ENCODE measurements at places on chromosomes 3 and 15. TPM values are rescaled to one million over a fixed set of nuclear protein-coding genes. Genes with fewer than 3 reads are reported as not detected.

GRCh38 chr3:39521456-39521855 is 54.0 kb downstream of the MOBP start:
- DNase-seq: no peak

- no peak for DNase-seq
Observed at GRCh38 chr3:180324791-180325190, 277.2 kb upstream of the TTC14 start.

DNA sequence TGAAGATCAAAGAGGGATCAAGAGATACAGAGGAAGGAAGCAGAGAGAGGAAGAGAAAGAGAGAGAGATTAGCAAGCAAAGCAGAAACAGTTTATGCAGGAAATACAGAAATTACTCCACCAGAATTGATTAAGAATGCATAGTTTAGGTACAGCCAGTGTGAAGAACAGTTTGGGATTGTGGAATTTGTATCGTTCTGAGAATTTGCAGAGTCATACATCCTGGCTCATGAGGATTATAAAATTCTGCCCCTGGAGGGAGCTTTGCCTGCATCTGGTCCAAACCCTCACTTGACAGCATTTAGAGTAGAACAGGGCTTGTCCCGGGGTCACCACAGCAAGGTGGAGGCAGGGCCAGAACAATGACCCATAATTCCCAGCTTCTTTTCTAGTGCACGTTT is 44.1 kb downstream of the MASP1 start:
- no peak for DNase-seq

DNA sequence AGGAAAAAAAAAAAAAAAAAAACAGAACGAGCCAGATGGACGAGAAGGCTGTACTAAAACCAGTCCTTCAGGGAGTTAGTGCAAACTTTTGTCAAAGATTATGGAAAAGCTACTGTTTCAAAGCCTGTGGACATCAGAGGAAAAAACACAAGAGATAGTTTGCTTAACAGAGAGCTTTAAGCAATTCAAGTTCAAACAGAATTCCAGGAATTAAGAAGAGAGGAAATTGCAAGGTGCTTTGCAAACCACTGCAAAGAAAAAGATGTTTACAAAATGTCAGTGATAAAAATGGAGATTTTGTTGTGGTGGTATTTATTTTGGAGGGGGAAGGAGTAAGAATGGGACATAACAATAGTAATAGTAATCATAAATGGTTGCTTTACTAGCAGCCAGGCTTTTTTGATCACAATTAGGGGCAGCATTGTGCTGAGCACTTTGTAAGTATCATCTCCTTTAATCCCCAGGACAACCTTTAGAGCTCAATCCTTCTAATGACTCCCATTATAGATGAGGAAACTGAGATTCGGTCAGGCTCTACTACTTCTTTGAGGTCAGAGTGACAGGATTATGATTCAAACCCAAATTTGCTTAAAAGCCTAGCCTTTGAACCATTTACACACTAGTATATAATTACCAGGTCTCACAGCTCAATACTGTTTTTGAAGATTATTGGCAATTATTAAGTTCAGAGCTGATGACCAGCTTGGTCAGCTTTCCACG is 22.4 kb upstream of the ARHGEF3 start:
- no peak for DNase-seq

DNA sequence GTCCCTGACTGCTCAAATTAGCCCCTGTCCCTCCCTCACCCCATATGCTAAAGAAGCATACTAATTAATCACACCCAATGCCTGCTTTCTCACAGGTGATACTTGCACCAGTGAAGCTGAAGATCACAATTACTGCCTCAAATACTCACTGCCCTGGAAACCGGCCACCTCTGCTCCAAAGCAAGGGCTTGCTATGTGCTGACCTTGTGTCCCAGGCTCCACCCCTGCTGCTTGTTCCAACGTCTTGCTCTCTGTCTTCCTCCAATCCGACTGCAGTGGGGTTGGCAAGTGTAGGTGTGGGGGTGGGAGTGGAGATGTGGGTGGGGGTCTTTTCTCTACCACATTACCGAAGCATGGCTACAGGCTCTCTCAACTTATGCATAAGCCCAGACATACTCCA is 55.7 kb upstream of the PSMD6 start:
- DNase-seq: no peak

DNA sequence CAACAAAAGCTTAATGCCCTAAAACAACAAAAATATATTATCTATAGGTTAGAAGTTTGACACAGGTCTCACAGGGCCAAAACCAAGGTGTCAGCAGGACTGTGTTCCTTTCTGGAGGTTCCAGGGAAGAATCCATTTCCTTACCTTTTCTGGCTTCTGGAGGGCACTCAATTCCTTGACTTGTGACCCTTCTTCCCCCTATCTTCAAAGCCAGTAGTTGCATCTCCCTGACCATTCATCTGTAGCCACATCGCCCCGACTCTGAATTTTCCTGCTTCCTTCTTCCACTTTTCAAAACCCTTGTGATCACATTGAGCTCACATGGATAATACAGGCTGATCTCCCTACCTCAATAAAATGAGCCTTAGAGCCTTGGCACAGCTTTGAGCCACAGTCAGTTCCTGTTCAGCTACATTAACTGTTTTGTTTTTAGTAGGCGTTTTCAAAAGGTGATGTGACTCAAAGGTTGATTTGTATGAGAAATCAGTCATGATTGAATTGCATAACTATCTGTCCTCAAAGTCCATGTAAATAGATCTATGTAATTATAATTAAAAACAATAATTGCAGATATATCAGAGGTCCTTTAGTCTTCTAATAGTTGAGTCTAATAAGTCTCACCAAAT is 12.4 kb downstream of the PFN2 start:
- DNase-seq: no peak

GRCh38 chr15:44261007-44261706 is 27.4 kb upstream of the GOLM2 start:
- DNase-seq: no peak

DNA sequence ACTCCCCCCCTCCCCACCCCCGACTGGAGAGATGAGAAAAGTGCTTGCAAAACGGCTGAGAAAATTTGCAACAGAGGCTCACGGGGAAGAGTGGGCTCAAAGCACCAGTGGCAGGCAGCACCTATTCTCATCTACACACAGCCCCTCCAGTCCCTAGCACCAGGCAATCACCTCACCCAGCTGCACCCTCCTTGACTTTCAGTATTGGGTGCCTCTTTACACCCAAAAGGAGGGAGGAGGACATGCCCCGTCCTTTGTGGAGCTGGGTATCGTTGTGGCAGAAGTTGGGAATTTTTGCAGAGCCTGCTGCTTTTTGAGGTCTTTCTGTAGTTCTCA is 182.8 kb upstream of the TOPAZ1 start:
- DNase-seq: no peak

DNA sequence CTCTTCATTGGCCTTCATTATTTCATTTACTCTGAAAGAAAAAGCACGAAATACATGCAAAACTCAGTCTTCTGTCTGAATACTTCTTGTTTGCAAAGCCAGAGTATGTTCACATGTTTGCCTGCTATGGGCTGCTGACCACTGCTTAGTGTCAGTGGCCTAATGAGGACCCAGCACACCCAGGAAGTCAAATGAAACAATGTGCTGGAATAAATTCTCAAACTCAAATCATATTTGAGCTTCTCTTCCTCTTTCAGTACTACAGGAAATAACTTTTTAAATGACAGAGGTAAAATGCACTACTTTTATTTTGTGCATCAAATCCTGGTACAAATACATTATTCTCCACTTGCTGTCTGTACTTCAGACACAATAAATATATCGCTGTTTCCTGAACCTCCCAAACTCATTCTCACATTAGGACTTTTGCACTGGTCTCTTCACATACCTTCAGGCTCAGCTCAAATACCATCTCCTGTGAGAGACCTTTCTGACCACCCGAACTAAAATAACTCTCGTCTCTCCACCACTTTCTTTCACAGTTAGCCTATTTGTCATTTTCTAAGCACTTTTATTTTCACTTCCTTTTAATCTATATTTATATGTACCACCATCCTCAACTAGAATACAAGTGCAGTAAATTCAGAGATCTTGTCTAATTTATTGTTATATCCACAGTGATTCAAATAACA is 176.8 kb downstream of the TUSC7 start:
- no peak for DNase-seq

DNA sequence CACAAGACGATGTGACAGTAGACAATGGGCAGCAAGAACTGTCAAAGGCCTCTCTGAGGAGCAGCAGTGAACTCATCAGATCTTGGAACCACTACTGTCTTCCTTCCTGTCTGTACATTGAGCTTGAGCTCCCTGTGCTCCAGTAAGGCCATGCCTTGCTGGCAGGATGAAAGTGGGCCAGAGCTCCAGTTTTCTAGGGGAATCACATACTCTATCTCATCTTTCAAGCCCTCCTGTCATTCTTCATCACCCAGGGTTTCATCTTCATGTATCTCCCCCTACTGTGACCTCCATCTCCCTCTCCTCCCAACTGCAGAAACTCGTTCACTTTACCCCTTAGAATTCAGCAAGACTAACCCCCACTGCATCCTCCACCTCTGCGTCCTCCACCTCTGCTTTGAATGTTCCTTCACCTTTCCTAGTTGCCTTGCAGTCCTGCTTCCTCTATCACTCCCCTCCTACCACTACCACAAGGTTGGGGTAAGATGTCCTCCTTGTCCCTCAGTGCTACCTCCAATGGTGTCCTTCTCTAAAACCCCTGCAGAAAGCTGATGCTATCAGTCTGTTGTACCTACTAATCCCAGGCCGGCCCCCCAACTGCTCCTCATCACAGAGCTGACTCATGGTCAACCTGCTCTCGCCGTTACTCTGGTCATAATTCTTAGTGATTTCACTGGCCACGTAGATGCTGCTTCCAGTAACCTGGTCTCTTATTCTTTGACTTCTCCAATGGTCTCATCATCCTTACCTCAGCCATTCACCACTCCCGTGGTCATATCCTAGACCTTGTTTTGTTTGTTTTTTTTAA is 22.3 kb downstream of the NKIRAS1 start:
- no peak for DNase-seq

DNA sequence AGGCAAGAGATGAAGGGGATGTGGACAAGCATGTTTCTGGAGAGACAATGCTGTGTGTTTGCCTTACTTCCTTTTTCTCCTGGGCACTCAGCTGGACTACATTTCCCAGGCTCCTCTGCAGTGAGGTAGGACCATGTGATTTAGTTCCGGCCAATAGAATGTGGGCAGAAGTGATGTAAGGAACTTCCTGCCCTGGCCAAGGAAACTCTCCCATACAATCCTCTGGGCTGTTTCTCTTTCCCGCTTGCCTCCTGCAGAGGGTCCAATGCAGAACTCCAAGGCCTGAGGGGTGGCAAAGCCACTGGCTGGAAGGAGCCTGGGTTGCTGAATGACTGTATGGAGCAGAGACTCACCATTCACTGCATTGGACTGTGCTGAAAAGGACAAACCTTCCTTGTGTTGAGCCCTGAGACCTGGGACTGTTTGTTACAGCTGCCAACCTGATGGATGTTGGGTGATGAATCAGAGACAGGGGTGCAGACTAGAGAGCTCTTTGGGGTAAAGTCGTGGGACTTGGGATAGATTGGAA is 82.7 kb upstream of the SLC6A6 start:
- DNase-seq: peak; percentile 18

DNA sequence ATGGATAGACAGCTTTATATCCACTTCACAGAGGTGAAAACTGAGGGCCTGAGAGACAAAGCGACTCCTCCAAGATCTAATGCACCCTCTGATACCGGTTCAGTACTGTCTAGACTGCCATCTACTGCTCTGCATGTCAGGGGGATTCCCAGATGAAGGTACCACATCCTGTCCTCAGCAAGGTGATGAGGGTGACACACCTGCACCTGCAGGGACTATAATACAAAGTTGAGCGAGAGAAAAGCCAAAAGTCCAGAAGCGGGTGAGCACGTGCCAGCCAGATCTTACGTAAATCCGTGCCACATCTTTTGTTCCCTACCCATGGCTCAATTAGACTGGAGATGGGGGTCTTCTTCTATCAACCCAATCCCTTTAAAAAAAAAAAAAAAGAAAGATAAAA is 32.4 kb upstream of the HES1 start:
- DNase-seq: no peak

- DNase-seq: no peak
Observed at GRCh38 chr15:33168444-33168843, 26.1 kb downstream of the FMN1 start.

- DNase-seq: no peak
Observed at GRCh38 chr3:76039431-76039830, 254.1 kb upstream of the ZNF717 start.

DNA sequence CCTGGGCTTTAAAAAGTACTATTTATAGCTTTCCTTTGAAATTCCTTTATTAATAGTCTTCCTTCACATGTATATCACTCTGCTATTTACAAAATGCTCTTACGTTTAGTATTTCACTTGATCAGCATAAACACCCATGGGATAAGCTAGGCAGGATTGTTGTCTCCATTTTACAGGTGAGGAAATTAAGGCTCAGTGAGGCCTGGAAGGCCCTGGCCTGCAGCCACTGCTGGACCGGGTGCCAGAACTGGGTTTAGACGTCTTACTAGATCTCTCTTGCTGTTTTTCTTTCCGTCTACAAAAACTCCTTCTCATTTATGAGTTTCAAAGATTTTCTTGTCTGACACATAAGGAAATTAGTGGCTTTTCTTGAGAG is 236.4 kb downstream of the LPP start:
- no peak for DNase-seq

GRCh38 chr15:90300988-90301706 is 35.7 kb downstream of the NGRN start:
- DNase-seq: peak; percentile 62

DNA sequence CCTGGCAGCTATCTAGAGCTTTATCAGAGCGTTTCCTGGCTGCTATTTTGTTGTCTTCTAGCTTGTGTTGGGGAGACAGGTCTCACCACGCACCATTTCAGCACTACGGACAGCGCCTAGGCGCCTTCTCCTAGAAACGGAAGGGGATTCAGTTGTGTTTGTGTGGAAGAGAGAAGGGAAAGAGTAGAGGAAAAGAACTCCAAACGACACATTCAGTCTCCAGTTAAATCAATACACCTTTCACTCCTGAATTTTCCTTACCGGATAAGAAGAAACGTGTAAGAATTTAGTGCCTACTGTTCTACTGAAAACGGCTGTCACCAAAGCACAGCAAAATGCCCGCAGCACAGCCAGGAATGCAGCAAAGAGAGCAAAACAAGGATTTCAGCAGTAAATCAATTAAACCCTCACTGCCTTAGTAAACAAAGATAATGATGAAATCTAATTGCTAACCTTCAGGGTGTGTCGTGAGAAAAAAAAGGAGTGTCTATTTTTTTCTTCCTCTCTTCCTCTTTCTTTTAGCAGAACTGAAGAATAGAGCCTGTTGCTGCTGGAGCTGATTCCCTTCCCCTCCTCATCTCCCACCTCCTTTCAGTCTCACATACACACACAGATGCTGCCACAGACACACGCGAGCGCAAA is 412 bp upstream of the CTXN2 start:
- DNase-seq: peak; percentile 72

The STRIT1 gene
- not detected for total RNA-seq

The OXTR gene
- total RNA-seq: 0.80 TPM

The SV2B gene
- total RNA-seq: 3.2 TPM

The ZIC4 gene
- total RNA-seq: not detected

The SATB1 gene
- 459 TPM for total RNA-seq

The ATP2C1 gene
- 40.6 TPM for total RNA-seq

The SEMA6D gene
- 7.6 TPM for total RNA-seq

The TMIE gene
- total RNA-seq: 0.85 TPM

The CPA3 gene
- 6.3 TPM for total RNA-seq

The MRPS22 gene
- 55.2 TPM for total RNA-seq

The SOX14 gene
- total RNA-seq: 0.09 TPM

The ASB14 gene
- total RNA-seq: not detected
